ENCODE measurements at places on chromosomes 7 and 10.

GRCh38 chr10:73647211-73647874 lies 6.1 kb upstream of the MYOZ1 start:
- DNase-seq, result no peak

DNA sequence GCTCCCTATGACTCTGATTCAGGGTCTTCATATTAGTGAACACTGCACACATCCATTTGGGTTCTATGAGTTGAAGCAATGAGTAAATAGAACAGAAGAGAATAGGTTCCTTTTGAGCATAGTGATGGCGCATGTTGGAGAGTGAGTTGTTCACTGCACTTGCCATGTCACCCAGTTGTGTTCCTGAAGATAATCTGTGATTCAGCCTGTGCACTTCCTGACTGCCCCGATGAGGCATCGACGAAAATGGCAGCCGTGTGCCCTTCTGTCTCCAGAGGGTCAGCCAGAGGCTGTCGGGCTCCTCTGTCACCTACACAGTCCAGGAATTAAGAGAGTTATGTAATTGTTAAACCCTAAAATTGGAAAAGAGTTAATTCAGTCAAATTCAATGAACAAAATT lies 94.7 kb downstream of the GALNT11 start:
- no peak for DNase-seq

DNA sequence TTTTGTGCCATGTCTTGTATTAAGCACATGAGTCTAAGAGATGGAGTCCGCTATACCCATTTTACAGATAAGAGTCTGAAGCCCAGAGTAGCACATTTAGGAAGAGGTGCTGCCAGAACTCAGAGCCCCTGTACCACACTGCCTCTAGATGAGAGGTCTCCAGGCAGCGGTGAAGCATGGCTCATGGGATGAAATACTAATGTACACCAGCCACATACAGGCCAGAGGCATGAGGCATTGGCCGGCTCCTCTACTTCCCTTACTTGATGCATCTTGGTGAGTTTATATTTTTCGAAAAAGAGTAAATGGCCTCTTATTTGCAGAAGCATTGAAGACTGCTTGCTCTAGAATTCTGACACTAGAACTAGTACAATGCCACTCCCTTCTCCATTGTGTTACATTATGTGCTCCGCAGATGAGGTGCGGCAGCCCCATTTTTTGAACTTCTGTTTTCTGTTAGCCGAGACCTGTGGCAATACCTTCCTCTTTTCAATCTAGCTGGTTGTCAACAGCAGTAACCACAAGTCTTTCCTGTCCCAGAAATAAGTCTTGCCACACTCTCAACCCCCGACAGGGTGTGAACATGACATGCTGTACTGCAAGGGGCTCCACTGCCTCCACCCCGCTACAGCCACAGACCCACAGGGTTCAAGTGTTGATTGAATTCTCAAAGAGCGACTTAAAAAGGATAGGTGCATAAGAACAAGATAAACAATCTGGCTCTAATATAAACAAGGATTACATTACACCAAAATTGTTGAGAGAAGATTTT lies 145.3 kb downstream of the CELF2 start:
- DNase-seq, result peak; percentile 97

GRCh38 chr7:103727982-103728610 lies 261.4 kb downstream of the RELN start:
- no peak for DNase-seq

GRCh38 chr10:14736600-14737081 lies 38.1 kb downstream of the FAM107B start:
- DNase-seq, result peak; percentile 82

DNA sequence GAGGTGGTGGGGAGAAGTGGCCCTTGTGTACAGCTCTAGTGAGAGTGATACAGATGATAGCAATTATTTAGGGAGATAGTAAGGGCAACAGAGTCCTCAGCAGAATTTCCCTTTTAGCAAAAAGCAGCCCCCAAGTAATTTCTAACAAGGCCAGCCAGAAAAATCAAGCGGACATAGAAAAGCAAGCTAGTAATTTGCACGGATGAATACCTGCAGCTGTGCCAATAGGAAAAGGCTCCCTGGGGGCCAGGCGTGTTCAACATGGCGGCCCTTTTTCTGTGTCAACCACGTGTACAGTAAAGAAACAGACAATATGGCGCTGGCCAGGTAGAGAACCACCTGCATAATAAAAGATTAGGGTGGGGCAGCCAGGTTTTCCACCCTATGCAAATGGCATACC lies 7.4 kb downstream of the MCM10 start:
- no peak for DNase-seq

- DNase-seq, result no peak
Observed at GRCh38 chr10:11026773-11027172, 9.1 kb downstream of the CELF2 start.

DNA sequence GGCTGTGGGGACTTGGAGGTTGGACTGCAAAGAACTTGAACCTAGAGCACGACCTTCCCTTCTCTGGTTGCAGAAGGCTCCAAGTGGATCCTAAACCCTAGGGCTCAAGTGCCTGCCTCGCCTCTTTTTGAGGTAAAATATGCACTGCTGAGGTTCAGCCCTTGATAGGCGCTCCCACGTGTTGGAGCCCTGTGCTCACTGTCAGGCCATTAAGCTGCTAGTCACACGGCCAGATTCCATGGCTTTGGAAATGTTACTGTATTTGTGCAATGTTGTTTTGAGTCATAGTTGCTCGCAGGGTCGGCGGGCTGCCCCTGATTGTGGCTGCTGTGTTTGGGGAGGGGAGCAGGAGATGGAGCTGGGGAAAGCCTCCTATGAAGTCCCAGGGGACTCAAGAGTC lies 39.8 kb upstream of the PCBD1 start:
- DNase-seq, result no peak

- DNase-seq, result no peak
Observed at GRCh38 chr10:93941606-93942005, 47.8 kb downstream of the SLC35G1 start.

GRCh38 chr7:32496052-32496813 lies 944 bp downstream of the AVL9 start:
- DNase-seq, result no peak

DNA sequence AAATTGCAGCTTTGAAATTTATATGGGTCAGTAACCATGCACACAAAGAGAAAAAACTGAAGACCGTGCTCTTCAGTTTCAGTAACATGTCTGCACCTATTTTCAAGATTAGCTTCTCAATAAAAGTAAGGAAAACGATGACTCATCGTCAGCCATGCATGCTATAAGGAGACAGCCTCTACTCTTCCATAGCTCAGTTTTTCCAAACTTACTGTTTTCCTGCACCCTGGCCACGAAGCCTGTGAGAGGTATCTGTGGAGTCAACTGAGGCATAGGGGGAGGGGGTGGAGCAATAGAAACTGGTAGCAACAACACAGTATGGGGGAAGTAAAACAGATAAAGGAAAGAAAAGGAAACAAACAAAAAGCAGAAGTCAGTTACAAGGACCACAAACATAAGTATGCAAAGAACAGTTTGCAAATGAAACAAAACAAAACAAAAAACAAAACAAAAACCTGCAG lies 58.0 kb downstream of the PDSS1 start:
- DNase-seq, result peak; percentile 71

- no peak for DNase-seq
Observed at GRCh38 chr7:1596181-1597043, 26.6 kb upstream of the PSMG3 start.

DNA sequence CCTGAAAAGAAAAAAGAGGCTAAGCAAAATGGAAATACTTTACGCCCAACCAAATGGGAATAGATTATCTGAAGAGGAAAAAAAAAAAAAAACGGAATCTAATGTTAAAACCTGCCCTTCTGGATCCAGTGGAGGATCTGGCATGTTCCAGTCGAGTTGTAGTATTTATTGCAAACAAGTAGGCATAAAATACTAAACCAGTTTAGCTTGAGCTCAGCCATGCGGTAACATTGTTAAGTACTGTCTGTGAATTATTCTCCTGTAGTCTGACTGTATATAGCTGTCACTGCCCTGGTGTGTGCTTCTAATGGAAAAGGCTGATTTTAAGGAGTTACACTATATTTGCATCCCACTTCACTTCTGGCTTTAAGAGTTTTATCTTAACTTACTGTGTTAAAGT lies 40.3 kb downstream of the CELF2 start:
- no peak for DNase-seq

GRCh38 chr10:117830787-117831212 lies 215.9 kb downstream of the RAB11FIP2 start:
- peak; percentile 50 for DNase-seq
